ENCODE measurements at places on chromosomes 11 and 22.

DNA sequence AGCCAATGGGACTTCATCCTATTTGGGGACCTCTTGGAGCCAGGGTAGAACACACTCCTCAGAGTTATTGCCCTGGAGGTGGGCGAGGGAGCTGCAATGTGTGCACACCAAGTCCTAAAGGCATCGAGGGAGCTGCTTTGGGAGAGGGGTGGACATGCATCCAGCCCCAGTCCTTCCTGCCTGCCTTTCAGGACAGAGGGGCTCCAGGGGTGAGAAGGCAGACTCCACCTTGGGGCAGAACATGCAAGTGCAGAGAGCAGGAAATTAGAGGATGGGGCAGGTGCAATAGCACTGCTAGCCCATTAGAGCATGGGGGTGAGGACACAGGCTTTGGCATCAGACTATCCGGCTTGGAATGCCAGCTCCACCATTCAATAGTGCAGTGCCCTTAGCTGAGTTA, 288.5 kb downstream of the OPCML start:
- DNase-seq, result no peak

DNA sequence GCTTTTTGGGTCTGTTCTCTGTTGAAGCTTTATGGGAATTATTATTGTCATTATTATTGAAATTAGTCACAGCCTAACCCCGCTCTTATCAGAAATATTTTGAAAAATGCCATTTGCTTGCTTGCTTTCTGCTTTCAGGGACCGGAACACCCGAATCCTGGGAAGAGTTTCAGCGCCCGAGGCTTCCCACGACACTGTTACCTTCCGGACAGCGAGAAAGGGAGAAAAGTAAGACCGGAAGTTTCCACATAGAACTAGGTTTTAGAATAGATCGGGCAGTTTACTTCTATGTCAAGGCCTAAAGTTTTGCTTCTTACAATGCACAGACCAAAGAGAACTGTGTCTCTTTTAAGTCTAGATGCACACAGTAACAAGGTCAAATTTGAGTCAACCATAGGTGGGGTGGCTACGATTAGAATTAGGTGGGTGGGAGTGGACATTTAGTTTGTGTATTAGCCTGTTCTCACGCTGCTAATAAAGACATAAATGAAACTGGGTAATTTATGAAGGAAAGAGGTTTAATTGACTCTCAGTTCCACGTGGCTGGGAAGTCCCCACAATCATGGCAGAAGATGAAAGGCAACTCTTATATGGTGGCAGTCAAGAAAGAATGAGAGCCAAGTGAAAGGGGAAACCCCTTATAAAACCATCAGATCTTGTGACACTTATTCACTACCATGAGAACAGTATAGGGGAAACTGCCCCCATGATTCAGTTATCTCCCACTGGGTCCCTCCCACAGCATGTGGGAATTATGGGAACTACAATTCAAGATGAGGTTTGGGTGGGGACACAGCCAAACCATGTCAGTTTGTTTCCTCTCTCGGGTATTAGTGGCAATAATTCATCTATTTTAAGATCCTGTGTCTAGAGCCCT, 12.9 kb downstream of the MPEG1 start:
- no peak for DNase-seq

GRCh38 chr22:44263547-44263946, 49.2 kb downstream of the SHISAL1 start:
- DNase-seq, result no peak

- DNase-seq, result no peak
Measured at GRCh38 chr11:133180201-133180600, 352.1 kb downstream of the OPCML start.

DNA sequence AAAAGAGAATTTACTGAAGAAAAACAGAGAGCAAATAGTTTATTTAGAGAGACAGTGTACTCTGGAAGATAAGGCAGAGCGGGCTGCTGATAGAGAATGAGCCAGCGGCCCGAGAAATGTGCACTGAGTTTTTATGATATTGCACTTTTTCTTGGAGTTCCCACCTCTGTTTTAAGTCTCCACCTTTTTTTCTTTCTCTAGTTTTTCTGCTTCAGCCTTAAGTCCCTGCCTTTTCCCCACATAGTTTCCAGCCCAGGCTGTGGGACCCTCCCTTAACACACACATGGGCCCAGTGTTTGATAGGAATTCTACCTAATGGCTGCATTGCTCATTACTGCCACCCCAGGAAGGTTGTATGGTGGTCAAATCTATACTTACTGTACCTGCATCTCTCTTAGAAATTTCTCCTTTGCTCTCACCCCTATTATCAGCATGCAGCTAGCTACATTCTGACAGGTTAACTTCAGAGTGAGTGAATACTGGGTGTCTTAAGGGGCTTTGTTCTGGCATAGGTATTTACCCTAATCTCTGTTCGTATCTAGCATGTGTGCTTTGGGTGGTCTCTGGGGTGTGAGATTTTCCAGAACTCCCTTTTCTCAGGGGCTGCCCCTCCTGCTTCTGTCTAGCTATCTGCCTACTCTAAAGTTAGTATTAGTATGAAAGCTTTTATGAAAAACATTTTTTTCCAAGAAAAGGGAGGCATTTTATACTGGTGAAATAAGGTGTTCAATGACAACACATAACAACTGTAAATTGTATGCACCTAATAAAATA, 127.3 kb upstream of the TOP3B start:
- no peak for DNase-seq

DNA sequence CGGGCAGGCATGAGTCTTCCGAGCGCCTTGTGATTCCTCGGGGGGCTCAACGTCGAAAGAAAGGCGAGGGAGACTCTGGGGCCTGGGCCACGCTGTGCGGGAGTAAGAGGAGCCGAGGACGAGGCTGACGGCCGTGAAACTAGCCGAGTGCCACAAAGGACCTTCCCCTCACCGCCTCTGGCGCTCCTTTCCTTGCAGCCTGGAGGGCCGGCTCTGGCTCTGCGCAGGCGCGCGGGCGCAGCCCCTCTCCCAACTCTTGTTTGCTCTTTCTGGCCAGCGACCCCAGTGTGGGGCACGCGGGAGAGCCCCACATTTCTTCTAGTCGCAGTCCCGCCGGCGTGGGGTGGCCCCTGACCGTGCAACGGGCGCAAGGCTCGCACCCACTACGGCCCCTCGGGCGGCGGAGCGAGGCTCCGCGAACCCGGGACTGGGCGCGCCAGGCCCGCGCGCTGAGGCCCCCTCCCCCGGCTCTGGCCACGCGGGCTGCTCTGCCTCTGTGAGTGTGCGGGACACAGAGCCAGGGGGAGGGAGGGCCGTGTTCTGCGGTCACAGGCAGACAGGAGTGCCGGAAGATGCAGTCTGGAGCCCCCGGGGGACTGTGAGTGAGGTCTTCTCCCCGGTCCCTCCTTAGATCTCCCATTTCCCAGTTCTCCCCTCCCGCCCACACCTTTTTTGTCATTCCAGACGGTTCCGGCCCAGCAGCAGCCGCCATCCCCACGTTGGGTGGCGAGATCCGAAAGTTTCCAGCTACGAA, 1.0 kb upstream of the TOB2 start:
- no peak for DNase-seq

- no peak for DNase-seq
Measured at GRCh38 chr11:66877588-66878385, 20.9 kb downstream of the LRFN4 start.

DNA sequence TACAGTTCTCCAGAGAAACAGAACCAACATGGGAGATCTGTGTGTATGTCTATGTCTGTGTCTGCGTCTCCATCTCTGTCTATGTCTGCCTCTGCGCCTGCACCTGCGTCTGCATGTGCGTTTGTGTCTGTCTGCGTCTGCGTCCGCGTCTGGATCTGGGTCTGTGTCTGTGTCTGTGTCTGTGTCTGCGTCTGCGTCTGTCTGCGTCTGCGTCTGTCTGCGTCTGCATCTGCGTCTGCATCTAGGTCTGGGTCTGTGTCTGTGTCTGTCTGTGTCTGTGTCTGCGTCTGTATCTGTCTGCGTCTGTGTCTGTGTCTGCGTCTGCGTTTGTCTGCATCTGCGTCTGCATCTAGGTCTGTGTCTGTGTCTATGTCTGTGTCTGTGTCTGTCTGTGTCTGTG, 88.4 kb upstream of the SLC22A12 start:
- no peak for DNase-seq

DNA sequence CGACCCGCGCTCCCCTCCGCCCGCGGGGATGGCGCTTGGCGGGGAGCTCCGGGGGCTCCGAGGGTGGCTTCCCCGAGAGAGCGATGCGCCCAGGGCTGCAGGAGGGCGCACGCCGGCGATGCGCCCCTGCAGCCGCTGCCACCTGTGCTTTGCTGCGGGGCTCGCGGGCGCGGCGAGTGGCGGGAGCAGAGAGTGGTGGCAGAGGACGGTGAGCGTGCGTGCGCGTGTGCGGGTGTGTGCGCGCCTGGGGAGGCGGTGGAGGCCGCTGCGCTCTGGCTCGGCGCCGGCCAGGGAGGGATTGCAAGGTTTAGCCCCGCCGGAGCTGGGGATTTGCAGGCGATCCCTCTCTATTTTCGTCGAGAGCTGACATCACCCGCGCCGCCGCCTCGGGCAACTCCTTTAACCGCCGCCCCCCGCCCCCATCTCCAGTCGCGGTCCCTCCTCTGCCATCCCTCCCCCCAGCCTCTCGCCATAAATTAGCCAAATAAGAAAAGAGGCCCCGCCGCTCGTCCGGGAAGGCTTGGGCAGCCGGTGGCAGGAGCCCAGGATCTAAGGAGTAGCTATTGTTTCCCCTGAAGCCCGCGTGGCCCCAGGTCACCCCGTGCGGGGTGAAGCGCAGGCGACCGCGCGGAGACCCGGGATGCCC, at the start of gene SLC1A2:
SLC1A2 (minus strand) TSS at position 375 of the 646 bp plus-strand sequence. CDS start 592 bp downstream, outside the sequence.
- no peak for DNase-seq

DNA sequence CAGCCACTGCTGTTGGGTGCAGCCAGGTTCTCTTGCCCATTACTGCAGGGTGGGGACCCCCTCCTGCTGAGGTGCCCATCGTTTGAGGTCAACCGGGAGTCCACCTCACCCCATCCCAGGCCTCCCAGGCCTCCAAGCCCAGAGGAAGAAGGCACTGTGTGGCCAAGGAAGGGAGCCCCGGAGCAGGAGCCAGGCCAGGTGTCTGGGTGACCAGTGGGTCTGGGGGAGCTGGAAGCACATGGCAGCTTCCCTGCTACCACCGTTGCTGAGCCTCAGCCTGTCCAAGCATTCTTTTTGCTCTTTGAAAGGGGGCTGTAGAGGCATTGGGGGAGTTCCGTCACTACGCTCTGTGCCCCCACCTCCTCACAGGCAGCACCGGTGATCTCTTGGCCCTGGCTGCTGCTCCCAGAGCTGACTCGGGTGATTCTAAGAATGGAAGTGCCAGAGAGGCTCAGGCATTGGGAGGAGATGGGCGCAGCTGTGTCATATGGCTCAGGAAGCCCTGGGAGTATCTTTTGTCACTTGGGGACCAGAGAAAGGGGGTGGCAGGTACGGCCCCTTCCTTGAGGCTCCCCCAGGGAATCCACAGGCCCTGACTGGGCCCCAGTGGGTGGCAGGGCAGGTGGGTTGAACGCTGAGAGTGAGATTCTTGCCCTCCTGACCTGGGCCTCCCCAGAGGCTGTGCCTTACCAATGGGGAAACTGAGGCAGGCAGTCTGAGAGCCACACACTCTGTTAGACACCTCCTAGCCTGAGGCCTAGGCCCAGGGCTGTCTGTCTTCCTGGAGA, 1.9 kb downstream of the SEPTIN5 start:
- DNase-seq, result no peak

DNA sequence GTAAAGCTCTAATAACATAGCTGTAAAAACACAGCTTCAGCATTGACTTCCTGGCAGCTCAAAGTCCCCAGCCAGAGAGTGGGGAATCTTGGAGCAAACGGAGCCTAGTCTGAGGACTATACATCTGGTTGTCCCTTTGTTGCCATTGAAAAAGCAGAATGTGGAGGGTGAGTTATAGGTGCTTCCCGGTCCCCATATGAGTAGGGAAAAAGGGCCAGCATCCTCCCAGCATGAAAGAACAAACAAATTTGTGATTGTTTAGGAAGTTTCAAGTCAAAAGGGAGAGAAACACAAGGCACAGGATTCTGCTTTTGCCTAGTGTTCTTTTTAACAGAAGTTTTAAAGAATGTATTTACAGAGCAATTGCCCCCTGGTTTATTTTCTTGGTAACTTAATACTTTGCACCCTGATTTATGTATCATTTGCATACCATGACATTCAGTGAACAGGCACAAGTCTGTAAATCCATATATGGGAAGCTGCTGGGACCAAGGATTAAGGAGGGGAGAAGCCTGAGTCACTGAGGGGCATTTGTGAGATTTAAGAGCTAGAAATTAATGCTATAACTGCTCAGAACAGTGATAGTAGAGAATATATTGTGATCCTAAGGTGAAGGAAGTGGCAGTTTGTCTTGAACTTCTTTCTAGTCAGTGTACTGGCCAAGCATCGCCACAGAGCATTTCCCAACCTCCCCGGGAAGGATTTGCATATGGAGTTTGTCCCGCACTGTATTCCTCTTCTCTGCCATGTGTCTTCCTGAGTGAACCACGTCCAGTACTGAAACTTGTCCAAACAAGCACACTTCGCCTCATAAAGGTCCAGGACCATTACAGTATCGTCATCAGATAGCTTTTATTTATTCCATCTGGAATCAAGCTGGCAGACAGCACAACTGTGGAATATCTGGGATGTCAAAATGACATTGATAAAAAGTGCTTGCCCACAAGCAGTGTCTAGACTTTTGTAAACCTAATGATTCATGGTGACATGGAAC, 103.0 kb downstream of the DBX1 start:
- DNase-seq, result no peak

GRCh38 chr11:35688023-35688422, 25.4 kb downstream of the TRIM44 start:
- no peak for DNase-seq

DNA sequence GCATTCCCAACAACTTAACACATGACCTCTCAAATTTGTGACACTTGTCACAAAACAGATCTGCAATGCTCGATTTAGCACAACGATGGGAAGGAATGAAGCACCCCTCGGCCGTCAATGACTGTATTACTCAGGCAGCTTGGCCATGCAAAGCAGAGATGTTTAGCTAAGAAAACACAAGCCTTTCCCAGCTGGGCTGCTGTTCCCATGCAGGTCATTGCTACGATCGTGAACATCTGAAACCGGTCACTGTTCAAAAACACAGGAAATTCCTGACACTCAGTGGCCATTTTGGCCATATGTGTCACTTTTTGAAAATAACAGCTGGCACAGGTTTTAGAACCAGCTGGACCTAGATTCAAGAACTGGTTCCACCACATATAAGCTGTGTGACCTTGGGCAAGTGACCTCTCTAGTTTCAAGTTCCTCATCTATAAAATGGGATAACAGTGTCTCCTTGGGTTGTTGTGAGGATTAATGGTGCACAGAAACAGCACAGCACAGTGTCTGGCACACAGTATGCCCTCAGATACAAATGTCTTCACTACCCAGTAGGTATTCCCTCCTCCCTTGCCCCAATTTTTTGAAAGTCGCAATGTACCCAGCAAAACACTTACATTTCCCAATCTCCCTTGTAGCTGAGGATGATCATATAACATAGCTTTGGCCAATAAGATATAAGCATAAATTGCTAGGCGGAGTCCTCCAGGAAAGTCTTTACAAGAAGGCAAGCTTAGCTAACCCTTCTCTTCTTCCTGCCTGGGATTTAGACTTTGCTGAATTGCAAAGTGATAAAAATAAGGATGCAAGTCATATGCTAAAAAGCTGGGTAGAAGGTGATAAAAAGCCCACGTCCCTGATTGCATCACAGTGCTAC, 93.1 kb downstream of the C11orf58 start:
- DNase-seq, result no peak

DNA sequence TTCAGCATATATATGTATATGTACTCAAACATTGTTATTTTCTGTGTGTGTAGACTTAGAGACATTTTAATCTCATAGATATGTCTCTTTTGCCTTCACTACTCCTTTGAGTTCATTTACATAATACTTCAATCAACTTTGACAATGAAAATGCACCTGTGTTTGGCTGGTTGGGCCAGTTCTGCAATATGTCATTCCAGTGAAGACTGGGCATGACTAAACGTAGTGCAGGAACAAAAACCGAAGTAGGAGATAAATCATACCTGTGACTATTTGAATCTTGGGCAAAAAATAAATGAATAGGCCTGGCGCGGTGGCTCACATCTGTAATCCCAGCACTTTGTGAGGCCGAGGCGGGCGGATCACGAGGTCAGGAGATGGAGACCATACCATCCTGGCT, 640.0 kb upstream of the ANO3 start:
- DNase-seq, result no peak

Data from NCI-H1048 (cell line).